Stimulated activated CD8-positive, alpha-beta memory T cell treated with anti-CD3 and anti-CD28 coated beads, Interleukin-2, amount 100 ng/mL, for 48 hours (primary cell): ENCODE measurements at places on chromosomes 7 and 10.

- no peak for DNase-seq
Observed at GRCh38 chr10:5142199-5142598, 42.8 kb downstream of the AKR1C8 start.

GRCh38 chr7:69591805-69592204, 6.5 kb upstream of the AUTS2 start:
- DNase-seq = no peak

DNA sequence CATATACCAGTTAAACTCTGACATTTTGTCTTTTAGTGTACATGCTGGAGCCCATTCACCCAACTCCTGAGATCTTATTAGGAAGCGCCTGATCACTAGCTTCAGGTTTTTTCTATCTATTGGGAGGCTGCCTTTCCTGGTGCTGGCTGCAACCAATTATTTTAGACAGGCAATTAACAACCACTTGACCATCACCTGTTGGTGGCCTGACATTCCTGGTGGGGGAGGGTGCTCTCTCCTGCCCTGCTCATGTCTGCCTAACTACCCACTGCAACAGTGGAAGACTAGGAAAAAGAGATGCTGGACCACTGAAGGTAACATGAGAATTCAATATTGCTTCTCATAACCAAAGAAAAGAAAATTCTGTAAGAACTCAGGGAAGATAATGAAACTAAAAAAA, 190.3 kb upstream of the GRM3 start:
- no peak for DNase-seq

GRCh38 chr10:62926407-62926806, 110.2 kb upstream of the EGR2 start:
- DNase-seq = no peak

- no peak for DNase-seq
Observed at GRCh38 chr10:128302808-128303207, 176.6 kb upstream of the MKI67 start.
